NCI-H345 (cell line): ENCODE measurements at places on chromosomes 2 and 18.

- DNase-seq = no peak
Observed at GRCh38 chr2:207749873-207750272, 19.8 kb downstream of the FZD5 start.

- DNase-seq = no peak
Observed at GRCh38 chr2:112150851-112151250, 12.7 kb downstream of the FBLN7 start.

GRCh38 chr2:220744861-220745260 is 827.2 kb downstream of the EPHA4 start:
- DNase-seq = no peak

- no peak for DNase-seq
Observed at GRCh38 chr2:107325981-107326786, 440.2 kb upstream of the ST6GAL2 start.

- no peak for DNase-seq
Observed at GRCh38 chr18:21933931-21934765, 193.6 kb downstream of the MIB1 start.

GRCh38 chr18:10892786-10893185 is 256.6 kb downstream of the PIEZO2 start:
- DNase-seq = no peak

GRCh38 chr2:231604101-231604684 is 11.5 kb downstream of the TEX44 start:
- peak; percentile 61 for DNase-seq

DNA sequence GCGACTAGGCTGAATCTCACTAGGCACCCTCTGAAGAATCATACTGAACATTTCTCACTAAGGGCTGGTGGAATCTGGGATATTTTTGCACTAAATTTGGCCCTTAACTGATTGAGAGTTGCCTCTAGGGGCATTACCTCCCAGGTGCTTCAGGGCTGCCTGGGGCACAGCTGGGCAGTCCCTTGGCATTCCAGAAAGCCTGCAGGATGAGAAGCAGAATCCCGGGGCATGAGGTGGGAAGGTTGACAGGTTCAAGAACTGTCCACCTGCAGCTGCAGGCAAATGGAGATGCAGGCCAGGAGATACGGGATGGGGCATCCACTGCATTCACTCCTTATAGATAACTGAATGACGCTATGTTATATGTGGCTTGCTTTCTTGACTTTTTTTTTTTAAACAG is 7.4 kb downstream of the RESP18 start:
- no peak for DNase-seq

DNA sequence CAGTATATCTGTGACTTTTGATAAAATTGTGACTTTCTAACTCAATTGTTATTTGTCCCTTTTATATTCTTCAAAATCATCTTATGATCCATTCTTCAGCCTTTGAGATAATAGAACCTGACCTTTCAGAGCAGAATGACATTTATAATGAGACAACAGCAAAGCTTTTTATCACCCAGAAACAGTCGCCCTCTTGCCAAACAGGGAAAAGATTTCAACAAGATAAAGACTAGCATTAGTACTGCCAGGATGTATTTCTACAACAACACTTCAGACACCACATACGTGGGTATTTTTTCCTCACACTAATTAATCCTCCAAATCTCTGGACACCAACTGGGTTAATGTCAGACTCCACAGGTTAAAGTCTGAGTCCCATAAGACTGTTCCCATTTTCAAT is 249.0 kb downstream of the ZNF804A start:
- no peak for DNase-seq

GRCh38 chr2:128776461-128777195 is 458.0 kb upstream of the HS6ST1 start:
- DNase-seq = no peak

- DNase-seq = peak; percentile 34
Observed at GRCh38 chr2:203352604-203353255, 24.5 kb downstream of the ABI2 start.

DNA sequence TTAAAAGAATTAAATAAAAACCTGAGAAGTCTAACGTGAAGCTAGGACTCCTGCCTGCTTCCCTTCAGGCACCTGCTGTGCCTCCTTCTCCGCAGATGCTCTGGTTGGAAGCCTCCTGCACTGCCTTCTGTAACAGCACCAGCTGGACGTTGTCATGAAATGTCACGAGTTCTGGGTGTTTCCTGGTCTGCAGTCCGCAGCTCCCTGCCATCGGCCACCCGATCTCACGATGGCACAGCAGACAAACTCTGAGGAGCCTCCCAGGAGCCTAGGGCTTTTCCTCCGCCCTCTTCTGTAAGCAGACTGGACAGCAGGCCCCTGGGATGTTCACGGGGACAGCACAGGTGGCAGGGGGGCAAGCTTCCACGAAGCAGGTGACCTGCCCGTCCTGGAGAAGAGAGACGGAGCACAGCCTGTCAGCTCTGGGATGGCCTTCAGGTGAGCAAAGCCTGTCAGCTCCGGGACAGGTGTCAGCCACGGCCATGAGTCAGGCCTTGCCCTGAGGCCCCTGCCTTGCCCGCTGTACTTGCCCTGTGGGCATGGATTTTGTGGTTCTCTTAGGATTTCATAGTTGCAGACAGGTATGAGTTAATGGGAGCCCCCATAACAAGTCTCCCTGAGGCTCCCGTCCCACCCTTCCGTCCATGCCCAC is 110.3 kb downstream of the PXDN start:
- DNase-seq = no peak

GRCh38 chr18:36757991-36758390 is 70.8 kb downstream of the TPGS2 start:
- no peak for DNase-seq

DNA sequence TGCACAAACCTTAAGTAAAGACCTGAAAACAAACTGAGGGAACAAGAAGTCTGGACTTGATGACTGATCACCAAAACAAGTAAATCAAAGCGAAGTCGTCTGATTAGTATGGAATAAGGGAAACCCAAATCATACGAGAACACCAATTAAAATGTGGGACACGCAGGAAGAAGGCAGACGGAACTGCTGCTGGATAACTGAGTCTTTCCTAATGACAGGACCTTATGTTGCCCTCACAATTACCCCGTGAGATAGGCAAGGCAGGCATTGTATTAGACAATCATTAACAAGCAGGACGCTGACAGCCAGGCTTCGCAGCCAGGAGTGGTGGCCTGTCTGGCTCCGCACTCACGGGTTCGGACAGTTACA is 614 bp upstream of the COQ10B start:
- no peak for DNase-seq

GRCh38 chr2:37894601-37895000 is 30.5 kb upstream of the RMDN2 start:
- no peak for DNase-seq

- no peak for DNase-seq
Observed at GRCh38 chr2:126227250-126227649, 428.7 kb upstream of the GYPC start.

DNA sequence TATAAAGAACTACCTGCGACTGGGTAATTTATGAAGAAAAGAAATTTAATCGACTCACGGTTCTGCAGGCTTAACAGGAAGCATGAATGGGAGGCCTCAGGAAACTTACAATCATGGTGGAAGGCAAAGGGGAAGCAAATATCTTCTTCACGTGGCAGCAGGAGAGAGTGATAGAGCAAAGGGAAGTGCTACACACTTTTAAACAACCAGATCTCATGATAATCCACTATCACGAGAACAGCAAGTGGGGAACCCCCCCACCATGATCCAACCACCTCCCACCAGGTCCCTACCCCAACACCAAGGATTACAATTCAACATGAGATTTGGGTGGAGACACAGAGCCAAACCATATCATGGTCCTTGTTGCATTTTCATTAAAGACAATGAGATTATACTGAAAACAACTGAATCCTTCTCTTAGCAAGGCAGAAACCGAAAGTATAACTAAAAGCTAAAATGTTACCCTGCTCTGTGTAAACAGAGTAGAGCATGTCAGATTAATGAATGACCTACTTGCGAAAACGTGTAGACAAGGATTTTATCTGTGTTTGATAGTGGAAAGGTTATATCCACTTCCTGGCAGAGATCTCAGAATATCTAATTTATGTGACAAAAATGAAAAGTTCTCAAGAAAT is 60.1 kb upstream of the RBBP8 start:
- DNase-seq = no peak

DNA sequence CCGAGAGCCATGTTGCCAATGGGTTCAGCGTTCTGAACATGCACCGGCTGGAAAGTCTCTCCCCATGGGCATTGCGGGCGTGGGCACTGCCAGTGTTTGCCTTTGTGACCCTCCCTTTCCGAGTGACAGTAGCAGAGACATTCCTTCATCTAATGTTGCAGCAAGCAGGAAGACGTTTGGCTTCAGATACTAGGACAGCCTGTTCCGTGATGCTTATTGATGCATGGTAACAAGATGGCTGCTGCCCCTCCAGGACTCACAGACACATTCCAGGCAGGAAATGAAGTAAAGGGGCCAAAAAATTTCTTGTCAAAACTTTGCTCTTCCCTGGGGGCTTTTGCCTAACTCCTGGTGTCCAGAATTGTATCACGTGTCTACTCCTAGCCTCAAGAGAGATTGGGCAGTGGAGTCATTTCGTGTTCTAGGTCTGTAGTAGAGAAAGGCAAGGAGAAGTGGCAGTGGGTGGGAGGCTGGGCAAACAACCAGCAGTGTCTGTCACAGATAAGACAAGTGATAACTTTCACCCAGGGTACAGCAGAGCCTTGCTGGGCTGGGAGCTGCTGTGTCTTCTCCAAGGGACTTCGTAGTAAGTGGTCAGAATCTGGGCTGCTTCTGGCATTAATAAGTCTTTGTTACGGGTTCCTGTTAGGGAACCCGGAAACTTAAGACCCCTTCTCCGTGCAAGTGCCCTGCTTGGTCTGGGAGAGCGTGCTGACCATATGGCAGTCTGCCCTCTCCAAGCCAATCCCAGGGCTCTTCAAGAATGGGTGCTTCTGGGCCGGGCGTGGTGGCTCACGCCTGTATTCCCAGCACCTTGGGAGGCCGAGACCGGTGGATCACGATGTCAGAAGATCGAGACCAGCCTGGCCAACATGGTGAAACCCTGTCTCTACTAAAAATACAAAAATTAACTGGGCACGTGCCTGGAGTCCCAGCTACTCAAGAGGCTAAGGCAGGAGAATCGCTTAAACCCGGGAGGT is 93.5 kb downstream of the TFCP2L1 start:
- no peak for DNase-seq

GRCh38 chr2:17313261-17313660 is 205.0 kb downstream of the RAD51AP2 start:
- no peak for DNase-seq

GRCh38 chr2:158184001-158184400 is 82.3 kb downstream of the UPP2 start:
- DNase-seq = no peak

GRCh38 chr18:21389903-21390302 is 147.9 kb downstream of the GREB1L start:
- DNase-seq = no peak

DNA sequence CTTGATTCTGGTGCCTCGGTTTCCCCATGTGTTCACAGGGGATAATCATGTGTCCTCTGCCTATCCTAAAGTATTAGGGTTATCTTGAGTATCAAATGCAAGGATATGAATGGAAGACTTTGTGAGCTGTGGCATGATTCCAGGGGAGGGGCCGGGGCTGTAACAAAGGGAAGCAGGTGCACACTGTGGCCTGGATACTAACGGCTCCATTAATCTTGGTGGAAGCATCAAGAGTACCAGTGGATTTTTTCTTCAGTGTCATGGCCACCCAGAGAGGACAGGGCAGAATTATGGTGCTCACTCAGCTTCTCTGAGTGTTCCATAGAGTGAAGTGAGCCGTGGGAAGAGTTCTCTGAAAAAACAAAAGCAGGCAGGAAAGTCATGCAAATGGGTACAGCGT is 320.1 kb downstream of the ALK start:
- DNase-seq = no peak

DNA sequence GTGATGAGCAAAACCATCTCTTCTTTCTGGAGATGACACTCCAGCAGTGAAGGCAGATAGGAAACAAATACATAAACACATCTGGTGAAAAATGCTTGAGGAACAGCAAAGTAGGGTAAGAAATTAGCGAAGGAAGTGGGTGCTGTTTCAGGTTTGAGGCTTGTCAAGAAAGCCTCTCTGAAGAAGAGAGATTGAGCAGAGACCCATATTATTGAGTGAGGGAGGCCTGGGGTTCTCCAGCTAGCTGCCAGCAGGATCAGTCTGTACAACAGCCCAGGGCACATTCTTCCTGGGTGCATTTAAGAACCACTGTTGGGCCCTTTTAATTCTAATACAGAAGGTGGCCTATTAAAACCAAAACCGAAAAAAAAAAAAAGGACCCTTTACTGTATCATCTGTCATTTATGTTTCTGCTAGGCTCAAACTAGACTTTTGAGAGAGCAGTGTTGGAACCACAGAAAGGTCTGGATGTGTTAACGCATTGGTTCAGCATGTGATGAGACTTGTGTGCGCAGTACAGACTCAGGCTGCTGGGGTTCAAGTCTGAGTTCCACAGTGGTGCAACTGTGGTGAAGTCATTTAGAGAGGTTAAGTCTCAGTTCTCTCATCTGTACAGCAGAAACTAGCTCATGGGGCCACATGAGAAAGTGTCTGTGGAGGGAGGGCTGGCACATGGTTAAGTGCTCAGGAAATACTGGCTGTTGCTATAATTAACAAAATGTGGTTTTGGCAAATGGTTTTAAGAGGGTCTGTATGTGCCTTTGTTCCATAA is 28.9 kb downstream of the MGAT5 start:
- DNase-seq = no peak

DNA sequence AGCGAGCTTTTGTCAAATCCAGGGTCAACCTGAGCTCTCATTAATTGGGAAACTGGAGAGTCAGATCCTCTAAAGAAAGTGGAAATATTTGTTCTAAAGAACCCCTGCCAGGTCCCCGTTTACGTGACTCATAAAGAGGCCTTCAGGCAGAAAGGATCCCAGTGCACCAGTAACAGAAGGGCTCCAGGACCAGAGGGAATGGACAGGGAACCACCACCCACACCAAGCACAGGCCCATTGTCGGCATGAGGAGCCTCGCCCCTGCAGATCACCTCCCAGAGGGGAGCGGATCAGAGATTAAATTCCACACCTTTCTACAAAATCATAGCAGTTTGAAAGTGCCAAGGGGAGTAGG is 16.4 kb upstream of the C1QL2 start:
- DNase-seq = no peak
